ENCODE measurements at places on chromosomes 13 and 19.

- DNase-seq: peak; percentile 34
Measured at GRCh38 chr13:20492641-20493040, 33.0 kb downstream of the CRYL1 start.

GRCh38 chr13:73879346-73880015, 254.7 kb downstream of the KLF12 start:
- DNase-seq: peak; percentile 19

DNA sequence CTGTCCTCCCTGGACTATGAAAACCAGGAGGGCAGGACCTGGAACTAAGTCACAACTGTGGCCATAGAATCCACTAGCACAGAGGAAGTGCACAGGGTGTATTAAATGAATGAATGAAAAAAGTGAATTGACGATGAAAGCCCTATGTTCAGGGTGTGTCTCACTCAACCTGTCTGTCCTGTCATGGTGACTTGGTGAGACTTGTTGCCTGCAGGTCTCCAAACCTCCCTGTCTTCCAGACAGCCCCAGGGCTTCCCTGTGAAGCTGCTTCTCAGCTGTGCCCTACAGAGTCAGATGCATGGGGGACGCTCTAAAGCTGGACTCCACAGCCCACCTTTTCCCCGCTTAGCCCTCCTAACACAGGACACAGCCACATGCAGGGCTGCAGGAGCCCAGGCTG, 4.8 kb upstream of the IGFL1 start:
- DNase-seq: no peak

GRCh38 chr13:31133621-31134020, 28.1 kb downstream of the HSPH1 start:
- no peak for DNase-seq

DNA sequence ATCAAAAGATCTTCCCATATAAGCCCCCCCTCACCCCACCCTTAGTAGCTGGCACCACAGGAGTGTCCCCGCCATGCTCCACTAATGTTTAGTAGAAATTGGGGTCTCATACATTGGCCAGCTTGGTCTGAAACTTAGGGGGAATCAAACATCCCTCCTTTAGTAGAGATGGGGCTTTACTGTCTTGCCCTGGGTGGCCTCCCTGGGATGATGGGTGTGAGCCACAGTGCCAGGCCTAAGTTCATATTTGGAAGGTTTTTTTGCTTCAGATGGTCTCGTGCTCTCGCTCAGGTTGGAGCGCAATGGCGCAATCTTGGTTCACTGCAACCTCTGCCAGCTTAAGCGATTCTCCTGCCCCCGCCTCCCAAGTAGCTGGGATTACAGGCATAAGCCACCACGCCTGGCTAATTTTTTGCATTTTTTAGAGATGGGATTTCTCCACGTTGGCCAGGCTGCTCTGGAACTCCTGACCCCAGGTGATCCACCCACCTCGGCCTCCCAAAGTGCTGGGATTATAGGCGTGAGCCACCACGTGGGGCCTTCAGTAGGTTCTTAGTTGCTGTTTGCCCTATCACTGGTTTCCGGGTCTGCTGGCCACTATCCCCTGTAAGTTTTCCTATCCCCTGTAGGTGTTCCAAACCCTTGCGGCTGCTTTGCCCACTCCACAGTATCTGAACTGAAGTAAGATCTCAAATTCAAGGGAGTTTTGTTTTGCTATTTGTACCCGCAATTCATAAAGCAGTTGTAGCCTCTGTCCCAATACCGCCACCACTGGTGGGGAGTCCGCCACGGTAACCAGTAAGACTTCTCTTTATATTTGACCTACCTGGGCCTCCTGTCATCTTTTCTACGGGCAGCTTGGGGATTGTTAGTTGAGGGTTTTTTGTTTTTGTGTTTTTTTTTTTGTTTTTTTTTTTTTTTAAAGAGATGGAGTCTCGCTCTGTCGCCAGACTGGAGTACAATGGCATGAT, 34.1 kb downstream of the NLRP12 start:
- peak; percentile 63 for DNase-seq

GRCh38 chr19:47240556-47240955, 9.6 kb upstream of the BBC3 start:
- no peak for DNase-seq

GRCh38 chr13:77866971-77867370, 51.7 kb downstream of the EDNRB start:
- no peak for DNase-seq

DNA sequence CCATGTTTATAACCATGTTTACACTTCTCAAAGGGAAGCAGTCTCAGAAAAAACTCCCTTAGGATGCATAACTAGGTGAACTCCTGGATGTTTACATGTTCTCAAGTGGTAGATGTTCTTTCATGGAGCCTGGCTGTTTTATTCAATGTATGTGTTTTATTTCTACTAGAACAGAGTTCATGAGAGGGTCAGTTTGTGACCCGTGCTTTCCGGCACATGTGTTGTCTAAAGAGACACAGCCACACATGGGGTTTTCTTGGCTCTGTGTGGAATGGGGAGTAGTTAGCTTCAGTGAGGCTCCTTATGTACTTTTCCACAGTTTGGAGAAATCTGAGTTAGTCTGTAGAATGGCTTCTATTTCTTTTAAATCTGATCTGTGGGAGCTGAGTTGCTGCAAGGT, 60.9 kb downstream of the ATP8A2 start:
- no peak for DNase-seq

DNA sequence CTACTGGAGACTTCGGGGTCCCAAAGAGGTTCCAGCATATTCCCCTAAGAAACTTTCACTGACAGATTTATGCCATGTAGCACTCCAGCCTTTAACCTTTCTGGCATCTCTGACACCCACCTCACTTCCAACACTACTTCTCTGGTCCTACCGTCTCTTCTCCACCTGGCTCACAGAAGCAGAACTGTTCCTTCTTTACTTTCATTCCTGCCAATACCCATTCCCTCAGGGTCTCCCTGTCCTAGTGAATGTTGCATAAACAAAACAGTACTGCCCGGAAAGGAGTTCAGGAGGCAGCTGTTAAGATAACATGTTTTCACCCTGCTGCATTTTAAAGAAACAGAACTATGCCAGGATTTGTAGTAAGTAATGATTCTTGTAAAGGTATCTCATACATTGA, 136.0 kb upstream of the MIR17HG start:
- peak; percentile 56 for DNase-seq

- DNase-seq: no peak
Measured at GRCh38 chr13:56515441-56515840, 625.3 kb upstream of the PRR20A start.

DNA sequence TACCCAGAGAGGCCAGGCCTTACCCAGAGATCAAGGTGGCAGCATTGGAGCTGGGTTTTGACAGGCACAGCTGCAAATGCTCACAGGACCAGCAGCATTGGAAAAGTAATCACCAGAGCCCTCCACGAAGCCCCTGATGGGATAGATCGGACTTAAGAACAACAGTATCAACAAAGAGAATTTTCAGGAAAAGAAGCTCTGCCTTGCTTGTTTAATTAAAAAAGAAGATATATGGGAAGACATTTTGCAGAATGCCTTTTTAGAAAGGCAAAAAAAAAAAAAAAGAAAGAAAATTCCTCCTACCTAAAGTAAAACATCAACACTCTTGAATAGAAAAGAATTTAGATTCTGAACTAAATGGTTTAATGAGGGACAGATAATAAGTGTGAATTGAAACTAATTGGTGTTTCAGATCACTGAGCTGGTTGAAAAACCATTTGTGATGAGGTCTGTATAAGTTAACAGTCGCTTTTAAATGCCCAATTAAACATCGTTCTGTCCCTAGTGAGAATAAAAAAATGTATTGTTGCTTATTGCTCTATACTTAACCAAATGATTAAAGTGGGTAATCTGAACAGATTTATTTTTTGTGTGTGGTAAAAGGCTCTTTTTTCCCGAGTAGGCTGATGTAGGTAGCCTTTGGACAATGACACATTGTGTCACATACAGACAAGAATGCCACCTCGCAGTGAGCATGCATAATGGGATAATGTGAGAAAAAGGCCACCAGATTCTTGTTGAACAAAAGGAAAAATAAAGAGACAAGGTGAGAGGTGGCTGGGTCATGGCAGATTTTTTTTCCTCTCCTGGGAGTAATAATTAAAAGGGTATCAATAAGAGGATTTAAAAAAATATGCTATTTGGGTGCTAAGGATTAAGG, 93.0 kb upstream of the ARGLU1 start:
- no peak for DNase-seq

DNA sequence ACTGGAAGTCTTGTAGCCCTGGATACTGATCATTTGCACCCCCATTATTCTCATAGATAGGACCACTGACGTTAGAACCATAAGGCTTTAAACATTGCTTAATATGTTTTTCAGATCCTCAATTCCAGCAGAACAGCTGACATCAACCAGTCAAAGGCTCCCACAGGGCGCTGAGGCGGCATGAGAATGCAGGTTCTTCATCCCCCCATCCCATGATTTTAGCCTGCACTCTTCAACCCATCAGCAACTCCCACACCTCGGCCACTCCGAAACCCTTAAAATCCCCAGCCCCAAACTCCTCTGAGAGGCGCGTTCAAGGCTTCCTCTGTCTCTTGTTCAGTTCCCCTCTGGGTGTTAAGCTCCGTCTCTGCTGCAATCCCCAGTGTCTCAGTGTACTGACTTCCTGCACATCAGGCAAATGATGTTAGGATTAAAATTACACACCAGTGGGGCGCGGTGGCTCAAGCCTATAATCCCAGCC, 24.3 kb upstream of the LAMP1 start:
- no peak for DNase-seq

GRCh38 chr13:40776681-40777165, 5.7 kb upstream of the MRPS31 start:
- no peak for DNase-seq

DNA sequence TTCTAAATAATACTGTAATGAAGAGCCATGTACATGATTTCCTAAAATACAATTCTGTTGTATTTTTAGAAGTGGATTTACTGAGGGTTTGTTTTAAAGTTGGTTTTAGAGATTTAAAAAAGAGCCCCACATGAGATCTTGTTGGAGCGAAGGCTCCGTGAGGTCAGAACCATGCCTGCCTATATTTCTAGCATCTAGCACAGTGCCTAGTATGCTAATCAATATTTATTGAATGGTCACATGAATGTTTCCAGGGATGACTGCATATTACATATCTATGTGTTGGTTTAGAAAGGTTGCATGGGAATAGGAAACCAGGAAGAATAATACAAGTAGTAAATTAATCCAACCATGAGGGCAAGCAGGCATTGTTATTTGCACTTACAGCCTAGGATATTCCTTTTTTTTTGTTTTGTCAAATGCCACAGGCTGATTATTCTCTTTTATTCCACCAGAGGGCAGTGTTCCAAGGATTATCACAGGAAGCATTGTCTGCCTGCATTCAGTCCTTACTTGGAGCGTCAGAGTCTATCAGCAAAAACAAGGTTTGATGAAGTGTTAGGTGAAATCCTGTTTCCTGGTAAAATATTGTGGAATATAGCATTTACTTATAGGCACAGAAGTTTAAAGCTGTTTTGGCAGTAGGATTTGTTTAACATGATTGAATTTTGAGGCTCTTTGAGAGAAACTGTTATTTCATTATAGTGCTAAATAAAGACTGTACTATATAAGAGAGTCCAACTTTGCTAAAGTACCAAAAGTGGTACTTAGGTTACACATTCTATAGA, 46.8 kb downstream of the COG3 start:
- DNase-seq: peak; percentile 60

- DNase-seq: no peak
Measured at GRCh38 chr19:36103842-36104552, 6.9 kb upstream of the OVOL3 start.

DNA sequence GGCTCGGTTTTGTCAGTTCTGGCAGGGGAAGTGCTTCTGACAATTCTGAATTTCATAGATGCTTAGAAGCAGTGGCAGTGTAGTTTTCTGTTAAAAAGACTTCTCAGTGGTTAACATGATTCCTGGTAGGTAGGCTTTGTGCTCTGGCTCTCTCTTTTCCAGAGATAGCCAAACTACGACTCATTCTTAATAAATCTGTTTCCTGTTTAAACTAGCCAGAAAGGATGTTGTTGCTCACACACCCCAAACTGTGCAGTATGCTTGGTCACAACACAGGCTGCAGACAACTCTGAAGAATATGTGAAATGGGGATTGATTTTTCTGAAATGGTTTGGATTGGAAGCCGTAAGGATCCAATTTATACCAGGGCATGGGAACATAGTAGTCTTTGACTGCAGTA, 711.5 kb downstream of the PCDH17 start:
- DNase-seq: no peak

DNA sequence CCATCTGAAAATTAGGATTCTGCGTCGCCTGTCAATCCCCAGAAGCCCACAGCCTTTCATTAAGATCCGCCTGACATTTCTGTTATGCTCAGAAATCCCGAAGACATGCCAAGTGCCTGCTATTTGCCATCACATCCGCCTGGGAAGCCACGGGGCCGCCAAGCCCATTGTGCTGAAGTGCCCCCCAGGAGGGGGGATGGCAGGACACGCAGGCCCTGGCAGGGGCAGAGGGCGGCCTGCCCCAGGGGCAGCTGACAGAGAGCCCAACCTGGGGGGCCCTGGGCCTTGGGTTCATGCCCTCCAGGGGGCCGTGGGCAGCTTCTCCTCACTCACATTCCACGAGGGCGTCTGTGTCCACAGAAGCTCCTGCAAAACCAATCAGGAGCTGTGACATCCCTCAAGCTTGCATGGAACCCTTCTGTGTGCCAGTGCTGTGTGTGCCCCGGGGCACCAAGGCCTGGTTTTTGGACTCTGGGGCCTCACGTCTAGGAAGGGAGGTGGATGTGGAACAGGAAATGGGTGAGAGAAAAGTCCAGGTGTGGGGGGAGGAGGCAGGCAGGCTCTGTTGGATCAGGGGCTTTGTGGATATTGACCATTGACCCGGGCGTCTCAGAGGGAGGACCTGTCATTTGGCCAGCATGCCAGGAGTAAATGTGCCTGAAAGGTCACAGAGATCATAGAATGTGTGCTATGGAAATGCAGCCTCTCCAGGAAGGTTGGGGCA, 122.9 kb downstream of the URI1 start:
- no peak for DNase-seq

DNA sequence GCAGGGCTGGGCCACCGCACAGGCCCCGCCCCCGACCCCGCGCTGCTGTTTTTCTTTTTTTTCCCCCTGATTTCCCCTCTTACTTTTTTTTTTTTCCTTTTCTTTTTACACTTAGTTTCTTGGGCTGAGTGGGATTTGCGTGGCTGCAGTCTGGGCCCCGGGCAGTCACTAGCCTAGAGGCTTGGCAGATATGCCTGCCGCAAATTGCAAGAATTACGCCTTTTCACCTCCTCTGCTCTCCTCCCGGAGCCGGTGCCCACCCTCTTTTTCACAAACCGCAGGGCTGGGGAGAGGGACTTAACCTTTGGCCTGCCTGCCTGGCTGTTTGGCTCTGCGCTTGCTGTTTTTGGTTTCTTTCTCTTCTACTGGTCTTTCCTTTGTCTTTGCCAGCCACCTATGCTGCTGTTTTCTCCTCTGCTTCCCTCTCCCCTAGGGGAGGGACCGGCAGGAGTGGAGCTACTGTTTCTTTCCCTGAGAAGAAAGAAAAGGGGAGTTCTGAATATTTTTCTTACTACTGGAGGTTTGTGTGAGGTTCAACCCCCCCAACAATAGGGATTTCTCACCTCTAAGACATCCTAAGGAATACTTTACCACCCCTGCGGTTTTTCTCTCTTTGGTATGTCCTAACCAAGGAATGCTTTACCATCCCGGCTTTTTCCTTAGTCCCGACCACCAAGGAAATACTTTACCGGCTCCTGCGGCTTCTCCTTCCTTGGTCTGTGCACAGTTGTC, 11.0 kb downstream of the ZNF552 start:
- DNase-seq: peak; percentile 92

GRCh38 chr13:102152790-102153189, 249.1 kb downstream of the FGF14 start:
- DNase-seq: no peak

Measured in ELF-1 (cell line).